Osteoblast (primary cell): ENCODE measurements at places on chromosomes 5 and 9. TPM values are rescaled to one million over a fixed set of nuclear protein-coding genes. Genes with fewer than 3 reads are reported as not detected.

DNAH5 gene
- 0.36 and 0.59 TPM in 2 replicates for total RNA-seq

DIPK1B gene
- total RNA-seq: not detected in 2 replicates

EIF4E1B gene
- not detected in 2 replicates for total RNA-seq

ACSL6 gene
- not detected in 2 replicates for total RNA-seq

LHX3 gene
- under 0.01 TPM in 1 of 2 replicates, not detected in the other for total RNA-seq

INSYN2B gene
- total RNA-seq: 2.2 and 3.5 TPM in 2 replicates

RECK gene
- total RNA-seq: 31.2 and 31.5 TPM in 2 replicates

FBP1 gene
- total RNA-seq: 0.72 TPM in 1 of 2 replicates, not detected in the other

NIM1K gene
- total RNA-seq: 0.88 and 1.1 TPM in 2 replicates

SLCO4C1 gene
- 2.5 and 4.1 TPM in 2 replicates for total RNA-seq

TXNDC15 gene
- 87.2 and 91.1 TPM in 2 replicates for total RNA-seq

GRCh38 chr9:130857864-130858738 lies 23.0 kb downstream of the ABL1 start:
- peak; percentile 87 for DNase-seq

DNA sequence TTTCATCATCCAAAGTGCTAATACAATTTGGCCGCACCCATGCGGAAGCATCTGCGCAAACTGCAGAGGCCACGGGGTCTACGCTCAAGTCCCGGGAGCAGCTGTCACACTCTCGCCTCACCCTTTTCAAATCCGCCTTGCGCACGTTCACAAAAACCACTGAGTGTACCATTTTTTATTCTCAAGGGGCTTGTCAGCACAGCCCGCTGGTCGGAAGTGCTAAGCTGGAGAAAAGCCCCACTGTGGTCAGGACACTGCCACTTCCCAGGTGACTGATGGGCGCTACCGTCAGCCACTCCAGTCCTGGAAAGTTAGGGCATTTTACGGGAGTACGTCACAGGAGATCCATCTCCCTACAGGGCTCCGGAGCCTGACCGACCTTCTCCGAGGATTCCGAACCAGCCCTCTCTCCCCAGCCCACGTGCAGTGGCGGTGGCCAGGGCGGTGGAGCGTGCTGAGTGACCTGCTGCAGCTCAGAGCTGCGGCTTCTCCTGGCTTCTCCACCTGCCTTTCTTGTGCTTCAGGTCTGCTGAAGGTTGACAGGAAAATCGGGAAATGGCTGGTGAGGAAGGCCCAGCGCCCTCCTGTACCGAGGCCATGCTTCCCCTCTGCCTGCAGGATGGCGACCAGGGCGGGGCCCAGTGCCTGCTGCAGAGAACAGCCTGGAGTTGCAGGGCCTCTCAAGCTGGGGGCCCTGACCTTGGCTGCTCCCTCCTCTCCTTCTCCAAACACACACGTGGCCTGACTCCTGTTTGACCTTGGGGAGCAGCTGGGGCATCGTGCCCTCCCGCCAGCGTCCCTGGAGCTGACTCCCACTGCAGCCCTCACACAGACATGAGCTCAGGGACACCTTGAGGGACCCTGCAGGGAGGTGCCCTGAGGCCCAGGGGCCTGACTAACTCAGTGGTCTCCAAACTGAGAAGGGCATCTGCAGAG lies 14.3 kb downstream of the RASGEF1C start:
- DNase-seq: peak; percentile 23

DNA sequence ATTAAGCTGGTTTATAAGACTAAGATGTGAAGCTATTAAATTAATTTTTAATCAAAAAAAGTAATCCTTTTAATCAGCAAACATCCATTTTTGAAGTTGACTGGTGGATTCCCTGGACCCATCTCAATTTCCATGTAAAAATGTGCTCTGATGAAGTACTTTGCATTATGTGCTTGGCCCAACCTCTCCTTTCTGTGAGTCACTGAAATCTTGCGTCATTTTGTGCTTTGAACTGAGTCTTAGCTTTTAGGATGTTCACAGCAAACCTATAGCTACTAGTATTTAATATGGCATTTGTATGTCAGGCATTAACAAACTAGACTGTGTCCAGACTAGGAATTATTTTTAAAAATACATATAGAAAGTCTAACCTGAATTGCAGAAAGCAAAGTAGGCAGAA lies 55.0 kb upstream of the CDH12 start:
- no peak for DNase-seq

GRCh38 chr5:82863266-82863665 lies 213.9 kb downstream of the TMEM167A start:
- DNase-seq: no peak

GRCh38 chr5:34622098-34622400 lies 34.1 kb upstream of the RAI14 start:
- no peak for DNase-seq

DNA sequence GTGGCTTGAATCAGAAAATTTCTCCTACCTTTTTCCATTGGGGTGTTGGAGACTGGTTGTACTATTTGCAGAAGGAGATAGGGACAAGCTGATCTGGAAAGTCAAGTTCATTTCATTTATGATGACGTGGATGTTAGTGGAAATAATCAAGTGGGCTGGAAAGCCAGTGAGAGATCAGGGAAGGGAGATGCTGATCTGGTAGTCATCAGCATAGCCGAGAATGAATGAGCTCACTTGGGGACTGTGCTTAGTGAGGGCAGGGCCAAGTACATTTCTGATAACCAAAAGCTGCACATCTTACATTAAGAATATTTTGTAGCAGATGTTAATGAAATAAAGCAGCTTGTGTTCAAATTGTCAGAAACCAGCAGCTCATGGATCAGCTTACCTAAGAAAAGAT lies 12.1 kb downstream of the MAN2A1 start:
- DNase-seq: no peak

GRCh38 chr9:18606281-18606680 lies 132.3 kb downstream of the ADAMTSL1 start:
- DNase-seq: no peak

DNA sequence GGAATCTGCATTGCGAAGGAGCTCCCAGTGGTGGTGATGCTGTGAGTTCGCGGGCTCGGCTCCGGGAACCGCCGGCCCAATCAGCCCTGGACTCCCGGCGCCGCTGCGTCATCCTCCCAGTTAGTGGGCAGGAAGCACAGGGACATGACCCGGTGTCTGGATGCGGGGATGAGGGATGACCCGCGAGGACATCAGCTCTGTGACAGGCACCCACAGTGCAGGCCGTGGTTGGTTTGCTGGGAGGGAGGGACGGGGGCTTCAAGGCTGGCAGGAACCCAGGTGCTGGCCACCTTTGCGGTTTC lies 996 bp downstream of the NXNL2 start:
- peak; percentile 77 for DNase-seq

GRCh38 chr5:64973215-64973614 lies 204.5 kb downstream of the CWC27 start:
- DNase-seq: no peak

DNA sequence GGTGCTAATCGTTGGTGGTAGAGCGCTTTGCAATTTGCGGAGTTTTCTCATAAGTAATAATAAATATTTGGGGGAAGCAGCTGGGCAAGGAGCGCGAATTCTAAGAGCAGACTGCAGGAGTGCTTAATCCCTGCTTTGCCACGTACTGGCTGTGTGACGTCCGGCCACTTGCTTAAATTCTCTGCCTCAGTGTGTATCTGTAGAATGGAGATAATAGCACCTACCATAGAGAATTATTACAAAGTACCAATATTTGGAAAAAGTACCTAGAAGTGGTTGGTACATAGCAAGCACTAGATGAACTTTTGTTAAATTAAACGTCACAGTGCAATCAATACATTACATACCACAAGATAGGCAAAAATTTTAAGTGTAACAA lies 598 bp upstream of the TMED7 start:
- peak; percentile 80 for DNase-seq

DNA sequence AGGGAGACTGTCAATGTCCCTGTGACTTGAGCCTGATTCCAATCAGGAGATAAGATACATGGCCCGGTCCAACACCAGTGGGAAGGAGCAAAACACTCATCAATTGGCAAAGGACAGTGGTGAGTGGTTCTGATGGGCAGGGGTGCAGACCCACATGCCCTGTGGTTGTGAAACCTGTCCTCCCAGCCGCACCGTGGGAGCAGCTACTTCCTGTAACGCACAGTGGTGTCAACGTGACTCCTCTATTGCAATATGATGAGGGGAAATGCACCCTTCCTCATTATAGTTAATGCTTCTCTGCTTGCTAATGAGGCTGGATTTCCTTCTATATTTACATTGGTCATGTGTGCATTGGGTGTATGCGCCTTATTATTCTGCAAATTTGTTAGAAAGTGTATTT lies 223.0 kb downstream of the IRX1 start:
- no peak for DNase-seq

DNA sequence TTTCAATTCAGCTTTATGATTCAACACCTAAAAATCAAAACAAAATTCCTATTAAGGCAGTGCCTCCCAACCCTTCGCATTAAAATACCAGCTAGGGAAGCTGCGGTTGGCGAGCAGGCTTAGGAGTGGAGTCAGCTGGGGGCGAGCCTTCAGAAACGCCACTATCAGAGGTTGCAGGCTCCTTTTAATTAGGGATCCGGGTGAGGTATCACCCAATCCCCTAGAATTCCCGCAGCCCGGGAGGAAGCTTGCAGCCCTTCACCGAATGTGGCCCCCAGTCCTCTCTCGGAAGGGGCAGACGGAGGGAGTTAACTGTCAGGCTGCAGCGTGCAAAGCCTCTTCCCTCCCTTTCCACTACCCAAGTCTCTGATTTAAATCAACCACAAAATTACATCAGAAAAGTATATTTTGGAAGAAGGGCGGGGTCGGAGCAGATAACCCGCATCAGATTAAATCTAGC lies 1.7 kb downstream of the STC2 start:
- DNase-seq: peak; percentile 96

DNA sequence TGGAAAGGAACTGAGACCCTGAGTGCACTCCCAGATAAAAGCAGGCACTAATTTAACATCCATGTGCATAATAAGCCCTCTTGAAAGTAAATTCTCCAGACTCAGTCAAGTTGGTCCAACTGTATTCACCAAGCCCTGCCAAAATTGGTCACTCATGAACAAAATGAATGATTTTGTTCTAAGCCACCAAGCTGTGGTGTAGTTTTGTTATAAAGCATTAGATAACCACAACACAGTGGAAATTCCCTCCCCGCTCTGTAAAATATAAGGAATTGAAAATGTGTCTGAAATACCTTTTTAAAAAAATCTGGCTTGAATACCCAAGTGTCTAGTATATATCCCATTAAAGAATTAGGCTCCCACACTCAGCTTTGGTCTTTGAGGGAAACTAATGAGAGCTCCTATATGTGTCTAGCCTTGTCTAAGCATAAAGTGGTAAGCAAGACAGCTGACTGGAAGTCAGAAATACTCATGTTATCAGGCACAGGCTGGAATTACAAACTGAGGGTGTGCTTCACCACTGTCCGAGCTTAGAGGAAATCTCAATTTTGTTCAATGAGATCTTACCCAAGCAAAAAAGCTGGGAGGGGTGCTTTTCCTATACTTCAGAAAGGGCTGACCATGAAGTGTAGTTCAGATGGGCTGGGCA lies 33.2 kb downstream of the IDNK start:
- no peak for DNase-seq

GRCh38 chr5:38595132-38595745 lies 38.8 kb upstream of the LIFR start:
- peak; percentile 69 for DNase-seq

DNA sequence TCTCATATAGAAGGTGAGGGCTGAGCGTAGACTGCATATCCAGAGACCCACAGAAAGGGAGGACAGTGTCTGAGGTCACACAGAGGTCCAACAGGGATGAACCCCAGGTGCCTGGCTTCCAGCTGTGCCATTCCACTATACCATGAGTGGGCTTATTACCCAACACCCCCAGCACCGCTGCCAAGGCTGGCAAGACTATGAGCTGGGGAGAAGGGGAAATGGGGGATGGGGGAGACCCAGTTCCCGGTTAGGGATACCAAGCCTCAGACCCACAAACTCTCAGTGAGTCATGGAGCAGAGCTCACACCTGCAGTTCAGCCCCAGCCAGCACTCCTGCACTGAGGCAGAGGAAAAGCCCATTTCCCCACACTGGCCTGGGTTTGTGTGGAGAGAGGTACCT lies 106.4 kb downstream of the PSD2 start:
- no peak for DNase-seq

DNA sequence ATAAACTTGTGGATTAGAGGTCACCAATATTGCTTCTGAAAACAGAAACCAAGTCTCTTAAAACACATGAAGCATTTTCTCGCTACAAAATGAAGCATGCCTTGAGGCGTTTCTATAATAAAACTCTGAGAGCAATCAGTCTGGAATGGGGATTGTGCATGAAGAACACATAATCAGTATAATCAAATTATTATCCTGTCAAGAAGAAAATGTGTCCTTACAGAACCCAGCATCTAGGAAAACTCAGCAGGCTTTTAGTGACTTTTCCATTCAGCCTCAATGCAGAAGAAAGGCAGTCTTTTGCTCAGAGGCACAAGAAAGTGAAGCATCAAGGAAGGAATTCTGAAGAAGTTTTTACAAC lies 121.9 kb downstream of the CDH18 start:
- no peak for DNase-seq

DNA sequence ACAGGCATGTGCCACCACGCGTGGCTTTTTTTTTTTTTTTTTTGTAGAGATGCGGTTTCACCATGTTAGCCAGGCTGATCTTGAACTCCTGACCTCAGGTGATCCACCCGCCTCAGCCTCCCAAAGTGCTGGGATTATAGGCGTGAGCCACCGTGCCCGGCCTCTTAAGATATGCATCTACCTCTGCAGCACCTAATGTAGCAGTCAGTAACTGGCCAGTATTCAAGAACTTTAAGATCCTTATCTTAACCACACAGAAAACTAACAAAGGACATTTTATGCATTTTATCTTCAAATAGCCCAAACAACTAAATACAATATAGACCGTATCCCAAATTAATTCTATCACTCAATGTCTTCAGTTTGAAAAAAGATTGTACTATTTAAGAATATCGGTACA lies 618.7 kb downstream of the TLE1 start:
- no peak for DNase-seq

- no peak for DNase-seq
These were observed 44.0 kb downstream of the RASA1 start for GRCh38 chr5:87311405-87312279.

DNA sequence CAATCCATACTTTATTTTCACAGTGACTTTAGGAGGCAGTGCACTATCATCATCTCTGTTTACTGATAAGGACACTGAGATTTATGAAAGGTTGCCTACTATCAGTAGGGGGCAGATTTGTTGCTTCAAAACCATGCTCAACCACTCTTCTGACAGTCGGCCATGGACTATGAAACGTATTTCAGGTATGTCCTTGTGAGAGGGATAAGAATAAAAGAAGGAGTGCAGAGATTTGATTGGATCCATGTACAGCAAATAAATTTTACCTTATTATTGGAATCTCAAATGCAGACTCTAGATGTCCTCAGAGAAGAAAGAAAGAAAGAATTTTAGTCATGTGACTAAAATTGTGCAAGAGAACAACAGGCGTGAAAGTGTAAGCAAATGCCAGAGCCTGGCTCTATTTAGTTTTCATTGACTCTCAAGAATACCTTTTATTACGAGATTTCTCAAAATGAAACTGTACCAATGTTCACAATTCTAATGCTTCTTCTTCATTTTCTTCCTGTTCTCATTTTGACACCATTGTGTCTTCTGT lies 296.6 kb upstream of the RASA1 start:
- DNase-seq: no peak

- peak; percentile 61 for DNase-seq
These were observed 203.7 kb upstream of the NREP start for GRCh38 chr5:111960476-111961215.

GRCh38 chr5:104267320-104268015 lies 704.9 kb upstream of the NUDT12 start:
- DNase-seq: no peak
